ENCODE measurements at places on chromosomes 16 and 17.

DNA sequence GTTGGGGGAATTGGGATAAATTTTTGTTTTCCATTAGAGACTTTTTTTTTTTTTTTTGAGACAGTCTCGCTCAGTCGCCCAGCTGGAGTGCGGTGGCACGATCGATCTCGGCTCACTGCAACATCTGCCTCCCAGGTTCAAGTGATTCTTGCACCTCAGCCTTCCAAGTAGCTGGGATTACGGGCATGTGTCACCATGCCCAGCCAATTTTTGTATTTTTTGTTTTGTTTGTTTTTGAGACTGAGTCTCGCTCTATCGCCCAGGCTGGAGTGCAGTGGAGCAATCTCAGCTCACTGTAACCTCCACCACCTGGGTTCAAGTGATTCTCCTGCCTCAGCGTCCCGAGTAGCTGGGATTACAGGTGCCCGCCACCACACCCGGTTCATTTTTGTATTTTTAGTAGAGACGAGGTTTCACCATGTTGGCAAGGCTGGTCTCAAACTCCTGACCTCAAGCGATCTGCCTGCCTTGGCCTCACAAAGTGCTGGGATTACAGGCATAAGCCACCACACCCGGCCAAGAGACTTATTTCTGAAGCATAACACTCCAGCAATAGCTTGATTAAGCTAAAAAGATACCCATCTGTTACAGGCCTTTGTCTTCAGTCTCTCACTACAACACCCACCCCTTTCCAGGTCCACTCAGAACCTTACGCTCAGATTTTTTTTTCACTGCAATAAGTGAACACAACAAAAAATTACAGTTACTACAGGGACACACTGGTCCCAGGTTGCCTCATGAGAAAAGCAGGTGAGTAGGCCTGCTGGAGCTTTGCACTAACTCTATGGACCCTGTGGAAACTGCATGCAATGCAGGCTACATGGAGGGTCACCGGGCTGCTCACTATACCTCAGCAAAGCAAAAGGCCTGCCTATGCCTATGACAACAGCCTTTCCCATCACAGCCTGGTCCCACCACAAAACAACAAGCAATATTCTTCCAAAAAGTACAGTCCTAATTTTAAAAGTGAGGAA, 34.6 kb downstream of the KANSL1 start:
- H3K36me3 ChIP-seq: no peaks in the 10 kb centered on the region
- H3K4me1 ChIP-seq: peaks cover 26% of the 10 kb centered on the region
- no peak overlapping the region for H3K4me3 ChIP-seq
- H3K27ac ChIP-seq: no peak overlapping the region
- no peaks in the 10 kb centered on the region for H3K27me3 ChIP-seq

- H3K4me3 ChIP-seq: no peak overlapping the region
- H3K27me3 ChIP-seq: no peaks in the 10 kb centered on the region
- no peaks in the 10 kb centered on the region for H3K36me3 ChIP-seq
- H3K4me1 ChIP-seq: peaks cover 3% of the 10 kb centered on the region
- no peak for DNase-seq
- H3K27ac ChIP-seq: no peak overlapping the region
These were observed 43.0 kb upstream of the ZNF750 start for GRCh38 chr17:82882715-82883418.

DNA sequence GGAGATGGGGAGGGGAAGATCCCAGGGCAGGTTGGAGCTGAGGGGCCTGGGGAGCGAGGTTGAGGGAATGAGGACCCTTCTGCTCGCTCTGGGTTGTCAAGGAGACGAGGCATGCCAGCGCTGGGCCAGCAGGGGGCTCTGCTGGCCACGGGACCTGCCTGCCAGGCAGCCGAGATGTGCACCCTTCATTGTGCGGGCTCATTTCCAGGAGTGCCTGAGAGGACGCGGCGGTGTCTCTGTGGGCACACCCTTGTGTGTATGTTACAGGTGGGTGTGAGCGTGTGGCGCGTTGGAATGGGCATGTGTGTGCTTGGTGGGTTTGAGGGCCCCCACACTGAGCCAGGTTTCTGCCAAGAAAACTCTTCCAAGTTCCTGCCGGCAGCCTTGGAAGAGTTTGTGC, 15.9 kb downstream of the ARHGAP23 start:
- no peaks in the 10 kb centered on the region for H3K4me1 ChIP-seq
- DNase-seq: peak; percentile 75
- no peak overlapping the region for H3K27ac ChIP-seq
- H3K4me3 ChIP-seq: no peak overlapping the region

DNA sequence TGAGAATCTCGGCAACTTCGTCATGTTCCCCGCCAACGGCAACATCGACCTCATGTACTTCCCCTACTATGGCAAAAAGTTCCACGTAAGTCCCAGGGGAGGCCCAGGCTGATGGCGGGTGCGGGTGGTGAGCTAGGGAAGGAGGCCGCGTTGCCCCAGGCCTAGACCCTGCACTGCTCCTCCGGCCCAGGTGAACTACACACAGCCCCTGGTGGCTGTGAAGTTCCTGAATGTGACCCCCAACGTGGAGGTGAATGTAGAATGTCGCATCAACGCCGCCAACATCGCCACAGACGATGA, 4.8 kb downstream of the ATP1B2 start:
- H3K4me3 ChIP-seq: no peak overlapping the region
- DNase-seq: no peak
- H3K36me3 ChIP-seq: no peaks in the 10 kb centered on the region

DNA sequence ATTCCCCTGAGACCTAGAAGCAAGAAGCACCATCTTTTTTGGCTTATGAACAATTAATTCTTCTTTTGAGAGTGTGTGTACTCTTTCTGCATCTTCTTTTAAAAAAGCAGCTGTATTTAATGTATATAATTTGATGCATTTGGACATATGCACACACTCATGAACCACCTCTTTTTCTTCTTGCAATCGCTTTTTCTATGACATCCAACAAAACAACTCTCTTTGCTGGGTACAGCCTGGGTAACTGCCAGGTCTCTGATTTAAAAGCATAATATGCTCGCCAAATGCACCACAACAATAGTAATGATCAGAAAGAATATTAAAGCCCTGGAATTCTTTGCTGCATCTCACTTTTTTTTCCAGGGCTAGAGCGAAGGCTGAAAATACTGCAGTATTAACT, 97.3 kb downstream of the HAPSTR1 start:
- H3K27ac ChIP-seq: no peak overlapping the region
- no peaks in the 10 kb centered on the region for H3K36me3 ChIP-seq
- H3K4me1 ChIP-seq: no peaks in the 10 kb centered on the region
- no peak overlapping the region for H3K4me3 ChIP-seq
- H3K27me3 ChIP-seq: no peaks in the 10 kb centered on the region

DNA sequence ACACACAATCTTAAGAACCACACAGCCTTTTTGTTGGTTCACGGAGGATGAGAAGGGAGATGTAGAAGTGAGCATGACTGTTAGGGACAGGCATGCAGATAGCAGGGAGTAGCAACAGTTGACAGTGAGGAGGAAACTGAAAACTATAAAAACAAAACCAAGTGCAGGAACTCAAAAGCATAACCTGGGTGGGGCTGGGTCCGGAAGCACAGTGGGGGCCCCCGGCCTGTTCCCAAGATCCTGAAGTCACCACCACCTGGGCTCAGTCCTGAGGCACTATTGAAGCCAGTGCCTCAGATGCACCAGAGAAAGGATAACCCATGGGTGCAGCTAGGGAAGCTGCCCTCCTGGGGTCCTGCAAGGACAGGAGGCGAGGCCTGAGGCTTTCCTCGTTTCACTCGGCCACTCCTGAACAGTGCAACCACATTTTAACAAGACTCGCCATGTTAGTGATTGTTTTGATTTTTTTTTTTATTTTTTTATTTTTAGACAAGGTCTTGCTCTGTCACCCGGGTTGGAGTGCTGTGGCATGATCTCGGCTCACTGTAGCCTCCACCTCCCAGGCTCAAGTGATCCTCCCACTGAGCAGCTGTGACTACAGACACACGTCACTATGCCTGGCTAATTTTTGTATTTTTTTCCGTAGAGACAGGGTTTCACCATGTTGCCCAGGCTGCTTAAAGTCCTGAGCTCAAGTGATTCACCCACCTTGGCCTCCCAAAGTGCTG, 27.7 kb upstream of the CBX4 start:
- H3K27me3 ChIP-seq: no peaks in the 10 kb centered on the region
- H3K36me3 ChIP-seq: no peaks in the 10 kb centered on the region
- H3K4me1 ChIP-seq: no peaks in the 10 kb centered on the region

DNA sequence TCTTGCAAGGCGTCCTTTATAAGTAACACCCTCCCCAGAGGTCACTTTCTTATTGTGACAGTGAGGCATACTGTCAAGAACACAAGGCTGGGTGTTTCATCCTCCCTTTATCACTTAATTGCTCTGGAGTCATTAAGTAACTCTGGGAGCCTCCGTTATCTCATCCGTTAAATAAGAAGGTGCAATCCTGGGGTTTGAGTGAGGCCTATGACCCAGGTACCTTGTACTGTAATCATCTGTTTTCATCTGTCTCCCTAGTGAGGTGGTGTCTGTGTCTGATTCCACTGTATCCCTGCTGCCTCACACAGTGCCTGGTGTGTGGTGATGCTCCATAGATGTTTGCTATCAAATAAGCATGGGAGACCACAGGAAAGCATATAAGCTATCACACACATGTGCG, 17.7 kb downstream of the TNS4 start:
- H3K27me3 ChIP-seq: no peaks in the 10 kb centered on the region
- H3K27ac ChIP-seq: no peak overlapping the region
- H3K4me3 ChIP-seq: no peak overlapping the region
- no peak for DNase-seq
- H3K4me1 ChIP-seq: peaks cover 7% of the 10 kb centered on the region
- no peaks in the 10 kb centered on the region for H3K36me3 ChIP-seq

DNA sequence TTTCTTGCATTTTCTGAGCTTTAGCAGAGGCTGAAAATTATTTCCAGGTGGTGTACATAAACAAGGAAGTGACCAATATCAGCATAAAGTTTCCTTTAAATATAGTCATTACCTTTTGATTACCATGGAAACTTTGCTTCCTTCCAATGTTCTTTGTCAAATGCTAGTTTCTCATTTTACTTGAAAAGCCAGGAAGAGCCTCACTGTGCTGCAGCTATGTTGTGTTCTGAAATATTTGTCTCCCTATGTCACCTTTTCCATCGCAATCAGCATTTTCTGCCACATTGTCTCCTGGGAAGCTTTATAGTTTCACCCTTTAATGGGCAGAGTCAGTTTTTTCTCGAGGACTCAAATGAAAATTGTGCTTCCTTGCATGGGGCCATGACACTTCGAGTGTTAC, 496.0 kb downstream of the CDH8 start:
- H3K27me3 ChIP-seq: no peaks in the 10 kb centered on the region
- no peaks in the 10 kb centered on the region for H3K36me3 ChIP-seq
- no peak for DNase-seq
- no peak overlapping the region for H3K27ac ChIP-seq
- no peaks in the 10 kb centered on the region for H3K4me1 ChIP-seq

DNA sequence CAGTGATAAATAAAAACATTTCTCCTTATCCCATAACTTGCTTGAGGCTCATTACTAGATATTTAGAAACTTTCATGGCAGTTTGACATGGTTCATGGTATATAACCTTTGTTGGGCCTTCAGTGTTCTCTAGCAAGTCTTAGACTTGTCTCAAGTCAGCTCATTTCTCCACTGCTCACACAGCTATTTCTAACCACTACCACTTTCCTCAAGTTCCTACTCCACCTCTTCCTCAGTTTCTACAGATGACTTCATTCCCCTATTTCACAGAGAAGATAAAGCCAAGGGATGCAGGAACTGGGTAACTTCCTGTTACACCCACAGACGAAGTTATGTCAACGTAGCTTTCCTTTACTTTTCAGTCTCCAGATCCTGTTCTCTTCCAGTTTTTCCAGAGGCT, 23.2 kb downstream of the NLK start:
- no peak overlapping the region for H3K4me3 ChIP-seq
- no peaks in the 10 kb centered on the region for H3K27me3 ChIP-seq
- H3K27ac ChIP-seq: no peak overlapping the region
- H3K4me1 ChIP-seq: no peaks in the 10 kb centered on the region
- H3K36me3 ChIP-seq: no peaks in the 10 kb centered on the region

- no peaks in the 10 kb centered on the region for H3K4me1 ChIP-seq
- no peak overlapping the region for H3K4me3 ChIP-seq
- DNase-seq: no peak
- H3K27me3 ChIP-seq: no peaks in the 10 kb centered on the region
These were observed 174.2 kb downstream of the CYLD start for GRCh38 chr16:50916040-50916439.

- H3K27ac ChIP-seq: no peak overlapping the region
- H3K27me3 ChIP-seq: no peaks in the 10 kb centered on the region
- no peak overlapping the region for H3K4me3 ChIP-seq
- no peaks in the 10 kb centered on the region for H3K4me1 ChIP-seq
- no peaks in the 10 kb centered on the region for H3K36me3 ChIP-seq
These were observed 16.3 kb upstream of the ENPP7 start for GRCh38 chr17:79714176-79715097.

DNA sequence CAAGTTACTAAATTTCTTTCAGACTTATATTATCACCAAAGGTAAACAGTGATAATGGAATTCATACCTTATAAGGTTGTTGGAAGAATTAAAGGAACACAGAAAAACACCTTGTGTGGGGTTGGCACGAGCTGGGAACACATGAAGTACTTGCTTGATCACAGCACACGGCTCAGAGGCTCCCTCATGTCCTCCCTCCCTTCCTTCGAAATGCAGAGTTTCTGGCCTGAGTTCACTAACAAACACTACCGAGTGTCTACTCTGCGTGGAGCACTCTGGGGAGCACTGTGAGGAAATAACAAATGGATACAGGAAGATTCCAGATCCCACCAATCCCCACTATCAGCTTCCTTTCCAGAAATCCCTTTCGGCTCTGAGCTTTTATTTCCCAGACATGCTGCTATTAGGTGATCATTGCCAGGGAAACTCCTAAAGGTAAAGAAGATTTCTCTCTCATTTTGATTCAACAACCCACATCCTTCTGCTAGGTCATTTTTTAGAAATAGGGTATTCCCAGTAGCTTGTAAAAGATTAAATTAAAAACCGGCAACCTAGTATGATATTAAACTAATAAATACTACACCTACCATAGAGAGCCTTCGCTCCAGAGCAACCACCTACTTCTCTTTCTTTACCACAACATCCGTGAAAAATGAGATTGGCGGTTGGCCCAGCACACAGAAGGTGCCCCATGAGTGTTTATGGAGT, 6.1 kb upstream of the HNF1B start:
- no peaks in the 10 kb centered on the region for H3K4me1 ChIP-seq
- no peak overlapping the region for H3K4me3 ChIP-seq
- DNase-seq: no peak
- no peaks in the 10 kb centered on the region for H3K36me3 ChIP-seq
- no peak overlapping the region for H3K27ac ChIP-seq

GRCh38 chr17:52482271-52482670, 323.8 kb upstream of the CA10 start:
- no peaks in the 10 kb centered on the region for H3K27me3 ChIP-seq
- no peaks in the 10 kb centered on the region for H3K4me1 ChIP-seq
- no peak overlapping the region for H3K27ac ChIP-seq
- H3K4me3 ChIP-seq: no peak overlapping the region
- no peak for DNase-seq

GRCh38 chr17:32297860-32298259, 32.2 kb downstream of the RHBDL3 start:
- H3K27me3 ChIP-seq: no peaks in the 10 kb centered on the region
- no peak overlapping the region for H3K4me3 ChIP-seq
- DNase-seq: no peak
- H3K27ac ChIP-seq: no peak overlapping the region

Data from ovary (tissue), 10 donors.